ENCODE measurements at places on chromosomes 7 and 10.

DNA sequence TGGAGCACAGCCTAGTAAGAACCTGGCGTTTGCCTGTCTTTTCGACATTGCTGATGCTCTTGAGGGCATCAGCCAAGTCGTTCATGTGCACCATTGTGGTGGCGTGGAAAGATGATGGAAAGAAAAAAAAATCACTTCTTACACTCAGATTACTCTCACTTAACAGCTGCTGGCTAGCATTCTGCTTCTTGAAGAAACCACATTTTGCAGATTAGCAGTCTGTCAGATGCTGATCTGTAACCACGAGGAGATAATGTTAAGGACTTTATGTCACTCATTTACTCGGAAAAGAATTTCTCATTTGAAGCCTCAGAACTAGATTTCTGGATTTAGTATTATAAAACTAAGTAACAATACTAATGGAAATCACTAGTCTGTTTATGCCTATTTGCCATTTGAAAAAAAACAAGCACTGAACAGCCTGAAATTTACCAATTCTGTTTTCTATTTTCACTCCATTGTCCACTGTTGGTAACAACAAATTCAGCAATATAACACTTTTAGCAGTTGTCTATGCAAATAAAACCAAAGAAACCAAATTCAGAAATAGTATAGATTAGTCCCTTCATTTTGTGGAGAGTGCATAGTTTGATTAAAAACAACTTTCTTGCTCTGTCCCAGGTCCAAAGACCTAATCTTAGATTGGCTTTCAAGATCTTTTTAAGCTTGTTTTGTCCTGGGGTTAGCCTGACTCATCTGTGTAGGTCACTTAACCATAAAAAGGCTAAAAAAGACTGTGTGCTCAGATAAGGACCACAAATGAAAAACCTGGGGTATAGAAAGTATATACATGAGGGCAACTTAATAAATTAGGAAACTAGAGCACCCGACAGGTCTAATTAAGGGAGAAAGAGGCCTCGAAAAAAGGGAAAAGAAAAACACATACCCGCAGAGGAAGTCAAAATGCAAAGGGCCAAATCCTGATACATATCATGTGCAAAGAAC, 67.5 kb downstream of the NT5C2 start:
- DNase-seq = no peak

DNA sequence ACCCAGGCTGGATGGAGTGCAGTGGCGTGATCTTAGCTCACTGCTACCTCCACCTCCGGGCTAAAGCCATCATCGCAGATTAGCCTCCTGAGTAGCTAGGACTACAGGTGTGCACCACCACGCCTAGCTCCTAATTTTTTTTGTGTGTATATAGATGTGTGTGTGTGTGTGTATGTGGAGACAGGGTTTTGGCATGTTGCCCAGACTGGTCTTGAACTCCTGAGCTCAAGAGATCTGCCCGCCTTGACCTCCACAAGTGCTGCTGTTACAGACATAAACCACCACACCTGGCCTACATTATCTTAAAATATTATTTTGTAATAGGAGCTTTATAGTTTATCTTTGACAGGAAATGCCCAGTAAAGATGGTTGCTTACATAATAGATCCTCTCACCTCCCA, 25.0 kb downstream of the FOXP2 start:
- DNase-seq = peak; percentile 2

- no peak for DNase-seq
Measured at GRCh38 chr10:75394221-75394620, 7.3 kb downstream of the ZNF503 start.

DNA sequence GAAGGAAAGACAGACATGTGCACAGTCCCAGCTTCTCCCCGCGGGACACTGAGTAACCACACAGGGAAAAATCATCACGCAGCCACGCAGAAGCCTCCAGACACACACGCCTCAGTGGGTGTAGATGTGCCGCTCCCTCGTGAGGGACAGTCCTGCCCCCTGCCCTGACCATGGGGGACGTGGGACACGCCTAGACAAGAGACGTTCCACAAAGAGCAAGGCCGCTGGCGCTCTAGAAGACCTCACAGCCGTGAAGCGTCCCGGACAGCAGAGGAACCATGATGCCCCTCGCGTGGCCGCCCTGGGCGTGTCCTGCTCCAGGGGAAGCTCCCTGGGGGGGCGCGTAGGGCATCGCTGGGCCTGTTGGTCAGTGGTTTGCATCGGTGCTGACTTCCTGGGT, 210.8 kb downstream of the DNAJB6 start:
- DNase-seq = no peak

DNA sequence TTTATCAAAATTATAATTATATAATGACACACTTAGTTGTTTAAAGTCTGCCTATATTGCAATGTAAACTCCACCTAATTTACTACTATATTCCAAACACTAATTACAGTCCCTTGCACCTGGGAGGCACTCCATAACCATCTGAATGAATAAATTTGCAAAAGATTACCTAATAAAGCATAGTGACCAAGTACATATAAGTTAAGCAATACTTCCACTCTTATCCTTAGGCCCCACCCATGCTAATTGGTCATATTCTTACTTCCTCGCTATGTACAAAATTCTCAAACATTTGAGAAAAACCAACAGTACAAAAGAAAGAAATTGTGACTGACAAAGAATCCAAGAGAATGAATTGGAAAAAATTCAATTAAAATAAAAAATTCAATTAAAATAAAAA, 65.3 kb downstream of the ZFAND4 start:
- DNase-seq = no peak

- DNase-seq = no peak
Measured at GRCh38 chr10:44263771-44264170, 121.1 kb downstream of the CXCL12 start.

- peak; percentile 86 for DNase-seq
Measured at GRCh38 chr10:68826764-68827591, at the start of gene STOX1. Gene STOX1, plus strand, starts transcription at chr10:68827531. Its CDS starts 93 bp downstream, at chr10:68827624.

DNA sequence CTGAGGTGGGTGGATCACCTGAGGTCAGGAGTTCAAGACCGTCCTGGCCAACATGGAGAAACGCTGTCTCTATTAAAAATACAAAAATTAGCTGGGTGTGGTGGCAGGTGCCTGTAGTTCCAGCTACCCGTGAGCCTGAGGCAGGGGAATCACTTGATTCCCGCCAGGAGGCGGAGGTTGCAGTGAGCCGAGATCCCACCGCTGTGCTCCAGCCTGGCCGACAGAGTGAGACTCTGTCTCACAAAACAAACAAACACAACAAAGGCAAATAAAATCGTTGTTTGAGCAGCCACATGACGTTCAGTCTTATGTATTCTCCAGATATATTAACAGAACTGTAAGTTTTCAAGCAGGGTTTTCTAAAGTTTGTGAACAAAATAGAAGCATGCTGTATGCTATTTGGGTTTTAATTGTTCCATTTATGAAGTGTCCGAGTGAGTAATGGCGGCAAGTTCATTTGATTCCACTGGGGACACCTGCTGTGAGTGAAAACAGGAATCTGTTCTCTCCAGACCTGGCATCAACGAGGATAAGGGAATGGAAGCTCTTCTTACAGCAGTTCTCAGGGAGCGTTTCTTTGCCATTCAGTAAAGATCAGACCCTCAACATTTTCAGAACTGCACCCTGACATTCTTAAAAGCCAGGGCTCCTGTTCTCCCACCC, 122.5 kb upstream of the PITRM1 start:
- DNase-seq = no peak

GRCh38 chr10:2425320-2425719, 642.0 kb upstream of the PFKP start:
- no peak for DNase-seq

DNA sequence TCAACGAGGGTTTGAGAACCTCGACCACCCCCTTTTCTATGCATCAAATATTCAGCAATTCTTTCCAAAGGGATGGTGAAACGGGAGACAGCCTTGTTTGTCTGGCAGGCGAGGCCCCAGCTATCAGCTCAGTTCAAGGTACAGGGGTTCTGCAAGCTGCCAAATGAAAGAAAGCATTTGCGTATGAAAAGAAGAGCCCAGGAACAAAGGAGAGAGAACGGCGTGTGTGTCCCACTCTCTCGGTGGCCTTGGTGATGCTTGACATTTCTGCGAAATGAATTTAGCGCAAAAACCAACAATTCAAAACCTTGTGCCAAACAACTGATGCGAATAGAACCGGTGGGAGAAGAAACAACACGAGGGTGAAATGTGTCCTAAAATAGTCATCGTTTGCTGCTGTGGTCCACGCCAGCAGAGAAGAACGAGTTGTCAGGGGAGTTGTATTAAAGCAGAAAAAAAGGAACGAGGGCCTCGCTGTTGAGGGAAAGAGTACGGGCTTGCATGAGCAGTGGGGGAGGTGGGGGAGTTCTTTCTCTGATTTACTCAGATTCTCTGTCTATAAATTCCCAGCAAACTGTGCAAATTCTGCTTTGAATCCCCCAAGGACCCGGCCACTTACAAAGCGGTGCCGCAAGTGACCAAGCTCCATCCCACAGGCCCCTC, 97.7 kb downstream of the TMEM130 start:
- peak; percentile 74 for DNase-seq

DNA sequence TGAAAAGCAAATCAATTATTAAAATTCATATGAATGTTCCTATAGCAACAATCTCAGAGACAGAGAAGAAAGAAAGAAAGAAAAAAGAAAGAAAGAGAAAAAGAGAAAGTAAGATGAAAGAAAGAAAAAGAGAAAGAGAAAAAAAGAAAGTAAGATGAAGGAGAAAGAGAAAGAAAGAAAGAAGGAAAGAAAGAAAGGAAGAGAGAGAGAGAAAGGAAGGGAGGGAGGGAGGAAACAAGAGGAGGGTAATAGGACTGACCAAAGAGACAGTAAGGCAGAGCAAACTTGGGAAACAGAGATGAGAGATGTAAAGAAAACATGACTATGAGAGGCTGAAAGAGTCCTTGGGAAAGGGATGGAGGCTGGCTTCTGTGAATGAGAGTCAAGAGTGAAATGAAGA, 458.4 kb downstream of the SORCS1 start:
- no peak for DNase-seq

- peak; percentile 90 for DNase-seq
Measured at GRCh38 chr10:49831352-49832035, 69.4 kb upstream of the OGDHL start.

DNA sequence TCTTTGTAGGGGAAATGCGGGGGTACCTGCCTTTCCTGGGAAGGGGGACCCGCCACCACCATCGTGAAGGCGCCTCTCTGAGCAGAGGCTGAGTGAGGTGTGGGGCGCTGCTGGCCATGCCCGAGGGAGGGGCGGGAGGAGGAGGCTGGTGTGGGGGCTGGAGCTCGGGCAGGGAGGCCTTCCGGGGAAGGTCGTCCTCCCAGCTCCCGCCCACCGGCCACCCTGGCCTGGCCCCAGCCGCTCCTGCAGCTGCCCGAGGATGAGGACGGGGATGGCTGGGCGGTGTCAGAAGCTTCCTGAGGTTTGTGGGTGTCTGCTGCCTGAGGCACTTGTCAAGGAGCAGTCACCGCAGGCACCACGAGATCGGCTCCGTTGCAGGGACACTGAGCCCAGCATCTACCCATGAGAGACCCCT, 11.4 kb downstream of the PWWP2B start:
- peak; percentile 46 for DNase-seq

GRCh38 chr7:45983720-45984255, 62.7 kb upstream of the IGFBP3 start:
- DNase-seq = no peak

DNA sequence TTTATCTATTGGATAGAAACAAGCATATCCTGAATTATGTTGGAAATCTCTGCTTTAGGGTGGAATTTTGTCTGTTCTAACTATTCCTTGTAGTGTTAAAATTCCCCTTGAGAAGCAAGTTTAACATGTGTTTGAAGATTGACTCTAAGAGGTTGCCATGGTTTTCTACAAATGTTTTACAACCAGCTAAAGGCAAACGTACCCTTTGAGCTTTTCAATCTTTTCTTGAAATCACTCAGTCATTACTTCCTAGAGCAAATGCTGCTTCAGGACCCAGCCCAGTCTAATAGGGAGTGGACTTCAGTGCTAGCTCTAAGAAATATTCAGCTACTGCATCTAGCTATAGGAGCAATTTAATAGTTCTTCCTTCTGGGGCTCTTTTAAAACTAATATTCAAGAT, 118.8 kb upstream of the IFRD1 start:
- DNase-seq = peak; percentile 65

DNA sequence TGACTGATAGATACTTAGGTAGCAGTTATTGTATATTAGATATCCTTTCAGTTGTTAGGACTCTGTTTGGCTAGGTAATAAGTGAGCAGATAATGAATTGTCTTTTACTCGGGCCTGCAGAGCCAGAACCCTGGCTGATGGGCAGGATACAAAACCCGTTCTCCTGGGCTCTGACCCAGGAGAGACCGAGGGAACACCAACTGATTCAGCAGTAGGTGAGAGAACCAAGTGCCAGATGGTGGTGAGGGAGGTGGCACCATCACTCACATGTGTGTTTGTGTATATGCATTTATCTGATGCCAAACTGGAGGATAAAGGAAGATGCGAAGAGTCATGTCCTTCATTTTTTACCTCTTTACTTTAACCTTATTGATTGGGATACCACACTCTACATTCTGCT, 115.7 kb upstream of the SAMD8 start:
- no peak for DNase-seq

DNA sequence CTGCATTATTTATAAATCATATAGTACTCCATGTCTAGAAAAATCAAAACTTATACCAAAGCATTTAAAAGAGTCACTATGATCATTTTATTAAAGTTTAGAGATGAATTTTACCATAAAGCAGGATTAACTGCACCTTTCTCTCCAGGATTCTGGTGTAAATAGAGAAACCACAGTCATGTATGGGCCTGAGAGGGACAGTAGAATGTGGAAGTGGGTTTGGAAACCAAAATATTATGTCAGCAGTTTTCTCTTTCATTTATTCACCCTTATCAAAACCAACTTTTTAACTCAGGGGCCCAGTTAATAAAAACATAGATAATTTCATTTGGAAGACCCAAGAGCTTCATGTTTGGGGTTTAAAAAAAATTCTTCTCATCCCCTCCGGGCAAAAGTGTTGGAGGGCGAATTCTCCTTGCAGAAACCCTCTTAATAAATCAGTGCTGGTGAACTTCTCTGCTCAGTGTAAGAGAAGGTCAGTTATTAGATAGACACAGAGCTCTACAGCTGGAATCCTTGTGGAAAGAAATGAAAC, 266.2 kb downstream of the CREB5 start:
- DNase-seq = no peak

- no peak for DNase-seq
Measured at GRCh38 chr7:94452239-94452638, 57.4 kb upstream of the CASD1 start.

- no peak for DNase-seq
Measured at GRCh38 chr10:75375838-75376237, 25.7 kb downstream of the ZNF503 start.

GRCh38 chr10:124997306-124997705, 55.4 kb downstream of the ZRANB1 start:
- no peak for DNase-seq

DNA sequence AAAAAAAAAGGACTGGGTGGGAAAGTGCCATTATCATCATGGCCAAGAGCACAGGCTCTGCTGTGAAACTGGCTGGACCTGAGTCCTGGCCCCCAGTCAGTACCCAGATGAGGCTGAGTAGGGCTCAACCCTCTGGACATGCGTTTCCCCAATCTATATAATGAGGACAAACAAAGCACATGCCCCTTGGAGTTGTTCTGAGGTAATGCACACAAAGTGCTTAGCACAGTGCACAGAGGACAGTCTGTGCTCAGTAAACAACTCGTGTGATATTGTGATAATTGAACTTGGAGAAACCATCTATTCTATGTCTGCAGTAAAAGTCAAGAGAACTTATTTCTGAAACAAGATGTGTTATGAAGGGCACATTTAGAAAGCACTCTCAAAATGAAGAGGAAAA, 138.8 kb downstream of the KCNMA1 start:
- DNase-seq = no peak
